Motor neuron (in vitro differentiated cells): ENCODE measurements at places on chromosomes 12 and 14. TPM values are rescaled to one million over a fixed set of nuclear protein-coding genes. Genes with fewer than 3 reads are reported as not detected.
A peak's percentile ranks its signal among the peaks of the same experiment; 100 is the strongest.

TMEM253 gene
- 0.73 and 2.5 TPM in 2 replicates for total RNA-seq

KLHL33 gene
- 0.08 and 0.18 TPM in 2 replicates for total RNA-seq

PLA2G1B gene
- not detected in 2 replicates for total RNA-seq

WNT1 gene
- not detected in 2 replicates for total RNA-seq

MMP14 gene
- total RNA-seq: 5.2 and 6.0 TPM in 2 replicates

POTEM gene
- not detected in 2 replicates for total RNA-seq

FKBP3 gene
- 126 and 128 TPM in 2 replicates for total RNA-seq

ETV6 gene
- total RNA-seq: 4.0 and 4.2 TPM in 2 replicates

MFAP5 gene
- not detected in 2 replicates for total RNA-seq

BEGAIN gene
- total RNA-seq: 12.7 and 16.0 TPM in 2 replicates

DNA sequence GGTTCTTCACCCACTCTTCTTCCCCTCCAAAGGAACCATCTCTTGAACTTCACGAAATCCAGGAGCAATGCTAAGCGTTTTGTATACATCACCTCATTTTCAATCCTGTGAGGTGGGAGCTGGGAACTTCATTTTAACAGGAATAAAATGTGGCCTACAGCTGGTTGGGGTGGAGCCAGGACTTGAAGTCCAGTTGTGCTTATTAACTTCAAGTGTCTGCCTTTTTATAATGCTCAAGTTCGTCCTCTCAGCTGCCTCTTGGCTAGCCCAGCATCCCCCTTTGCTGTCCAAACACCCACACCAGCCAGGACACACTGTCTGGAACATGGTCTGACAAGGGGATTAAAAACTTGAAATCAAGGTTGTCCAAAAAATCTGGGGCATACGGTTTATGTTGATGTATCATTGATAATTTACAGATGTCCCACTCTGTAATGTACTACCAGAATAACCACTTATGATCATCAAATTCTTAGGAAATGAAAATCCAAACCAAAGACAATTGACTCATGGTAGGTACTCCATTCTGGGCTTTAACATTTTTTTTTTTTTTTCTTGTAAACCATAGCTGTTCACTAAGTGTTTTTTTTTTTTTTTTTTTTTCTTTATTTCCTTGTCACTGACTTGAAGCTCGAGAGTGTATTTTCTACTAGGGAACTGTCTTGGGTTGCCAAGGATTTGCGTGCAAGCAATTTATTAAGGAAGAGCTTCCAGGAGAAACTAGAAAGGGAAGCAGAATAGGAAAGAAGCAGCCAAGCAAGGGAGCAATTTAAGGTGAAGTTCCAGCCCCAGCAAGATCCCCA, 252.3 kb downstream of the EFCAB11 start:
- ATAC-seq: no peak

DNA sequence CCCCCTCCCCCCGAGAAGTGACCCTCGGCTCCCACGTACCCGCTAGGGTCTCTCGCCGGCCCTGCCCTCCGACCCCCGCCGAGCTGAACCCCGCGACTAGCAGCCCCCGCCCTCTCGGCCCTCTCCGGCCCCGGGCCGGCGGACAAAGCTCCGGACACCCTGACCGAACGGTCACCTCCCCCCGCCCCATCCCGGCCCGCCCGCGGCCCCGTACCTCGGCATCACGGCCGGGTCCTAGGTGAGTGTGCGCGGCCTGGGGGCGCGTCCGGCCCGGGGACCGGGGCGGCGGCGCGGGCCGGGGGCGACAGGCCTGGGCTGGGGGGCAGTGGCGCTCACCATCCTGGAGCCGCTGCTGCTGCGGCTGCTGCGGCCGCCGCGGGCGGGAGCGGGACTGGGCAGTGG, at the start of gene FIGNL2:
Gene FIGNL2, minus strand, starts transcription at position 393 of the 402 bp plus-strand sequence. CDS start 26,305 bp downstream, outside the sequence.
- ATAC-seq: no peak

DNA sequence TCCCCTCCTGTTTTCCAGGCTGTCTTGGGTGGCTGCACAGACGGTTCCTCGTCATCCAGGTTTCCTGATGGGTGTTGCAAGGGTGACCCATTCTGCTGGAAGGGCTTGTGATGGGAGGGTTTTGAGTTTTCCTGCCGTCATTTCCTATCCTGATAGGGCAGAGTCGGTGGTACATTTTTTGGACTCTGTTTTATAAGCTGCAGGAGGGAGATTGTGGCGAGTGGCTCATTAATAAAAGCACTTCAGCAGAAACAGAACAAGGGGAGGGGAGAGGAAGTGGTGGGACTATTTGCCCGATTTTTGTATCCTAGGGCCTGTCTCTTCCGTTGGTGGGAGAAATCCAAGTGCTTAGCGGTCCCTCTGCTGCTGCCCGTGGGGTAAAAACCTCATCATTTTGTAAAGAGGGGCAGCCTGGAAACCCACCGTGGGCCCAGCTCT, 40.0 kb downstream of the TSPAN9 start:
- no peak for ATAC-seq

- no peak for ATAC-seq
Observed at GRCh38 chr12:91890742-91891141, 254.9 kb downstream of the BTG1 start.

- ATAC-seq: no peak
Observed at GRCh38 chr14:44372807-44373489, 134.1 kb downstream of the FSCB start.

DNA sequence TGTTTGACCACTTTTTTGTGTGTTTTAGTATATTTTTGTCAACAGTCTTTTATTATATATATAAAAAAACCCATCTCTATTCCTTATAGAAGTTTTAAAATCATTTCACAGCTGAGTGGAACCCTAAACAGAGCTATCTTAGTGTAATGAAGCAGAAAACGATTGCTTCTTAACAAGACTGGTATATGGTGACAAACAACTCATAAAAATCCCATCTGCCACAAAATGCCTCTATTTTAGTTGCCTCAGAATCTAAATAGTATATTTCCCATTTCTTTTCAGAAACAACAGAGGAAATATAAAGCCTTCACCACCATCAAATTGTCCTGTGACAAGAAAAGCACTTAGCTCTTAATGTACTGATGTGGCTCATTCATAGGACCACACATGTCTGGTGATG, 322.4 kb downstream of the ATP23 start:
- no peak for ATAC-seq

GRCh38 chr14:50101417-50101816, 15.0 kb downstream of the VCPKMT start:
- no peak for ATAC-seq

GRCh38 chr14:101155575-101155974, 252.1 kb upstream of the RTL1 start:
- ATAC-seq: no peak

DNA sequence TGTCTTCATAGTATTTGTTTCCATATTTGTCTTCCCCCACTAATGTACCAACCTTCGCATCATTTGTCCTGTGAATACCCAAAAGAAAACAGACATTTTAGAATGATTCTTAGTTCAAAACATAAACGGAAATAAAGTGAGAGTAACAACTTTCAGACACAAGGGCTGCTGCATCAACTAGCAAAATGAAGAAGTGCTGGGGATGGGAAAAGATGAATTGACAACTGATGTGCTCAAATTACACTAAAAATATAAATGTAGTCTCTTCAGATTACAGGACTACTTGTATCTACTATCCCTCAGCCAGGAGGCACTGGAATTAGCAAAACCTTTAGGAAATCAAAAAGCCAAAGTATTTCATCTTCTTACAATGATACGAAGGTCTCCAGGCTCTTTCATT, 743 bp downstream of the NDUFA12 start:
- ATAC-seq: no peak

DNA sequence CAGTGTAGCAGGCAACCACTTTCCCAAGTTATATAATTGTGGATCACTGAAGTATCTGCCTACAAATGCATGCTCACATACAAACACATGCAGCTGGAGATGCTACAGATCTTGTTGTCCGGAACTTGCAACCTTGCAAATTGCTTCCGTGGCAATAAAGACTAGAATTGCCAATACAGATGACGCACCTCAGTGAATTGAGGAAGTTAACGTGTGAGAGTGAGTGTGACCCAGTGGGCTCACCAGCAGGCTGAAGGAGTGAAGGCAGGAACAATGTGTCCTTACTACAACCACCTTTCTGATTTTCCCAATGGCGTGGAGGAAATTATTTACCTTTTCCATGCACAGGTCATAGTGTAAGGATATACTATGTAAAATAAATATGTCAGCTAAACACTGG, 89.4 kb upstream of the GRIP1 start:
- ATAC-seq: no peak

- no peak for ATAC-seq
Observed at GRCh38 chr12:74752215-74752614, 214.6 kb downstream of the ATXN7L3B start.

DNA sequence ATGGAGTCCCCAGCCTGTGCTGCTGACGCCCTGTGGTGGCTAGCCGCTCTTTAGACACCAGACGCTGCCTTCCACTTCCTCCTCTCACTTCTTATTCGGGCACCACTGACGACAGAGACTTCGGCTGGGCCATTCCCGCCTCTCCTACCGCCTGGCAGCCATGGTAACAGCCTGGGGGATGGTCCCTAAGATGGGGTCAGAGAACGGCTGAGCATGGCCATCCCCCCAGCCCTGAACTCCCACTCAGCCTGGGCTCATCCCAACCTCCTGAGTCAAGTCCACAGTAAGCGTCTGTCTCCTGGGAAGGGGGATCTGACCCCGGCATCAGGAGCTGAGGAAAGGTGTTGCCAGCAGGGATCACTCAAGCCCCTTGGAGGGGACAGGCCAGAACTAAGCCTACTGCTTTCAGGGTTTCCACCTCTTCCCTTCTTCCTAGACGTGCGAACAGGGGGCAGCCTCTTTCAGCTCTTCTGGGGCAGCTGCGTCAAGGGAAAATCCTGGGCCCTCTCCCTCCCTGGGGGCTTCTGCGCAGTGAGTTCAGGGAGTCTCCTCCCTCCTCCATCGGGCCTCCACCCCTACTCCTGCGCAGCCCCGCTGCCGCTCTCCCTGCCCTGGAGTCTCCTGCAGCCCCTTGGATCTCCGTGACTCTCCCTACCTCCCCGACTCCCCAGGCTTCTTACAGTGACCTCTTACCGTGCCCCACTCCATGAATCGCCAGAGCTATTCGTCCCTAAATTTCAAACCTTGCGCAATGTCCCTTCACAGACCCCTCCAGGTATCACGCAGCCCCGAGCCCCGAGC, 643 bp upstream of the TAMALIN start:
- no peak for ATAC-seq

DNA sequence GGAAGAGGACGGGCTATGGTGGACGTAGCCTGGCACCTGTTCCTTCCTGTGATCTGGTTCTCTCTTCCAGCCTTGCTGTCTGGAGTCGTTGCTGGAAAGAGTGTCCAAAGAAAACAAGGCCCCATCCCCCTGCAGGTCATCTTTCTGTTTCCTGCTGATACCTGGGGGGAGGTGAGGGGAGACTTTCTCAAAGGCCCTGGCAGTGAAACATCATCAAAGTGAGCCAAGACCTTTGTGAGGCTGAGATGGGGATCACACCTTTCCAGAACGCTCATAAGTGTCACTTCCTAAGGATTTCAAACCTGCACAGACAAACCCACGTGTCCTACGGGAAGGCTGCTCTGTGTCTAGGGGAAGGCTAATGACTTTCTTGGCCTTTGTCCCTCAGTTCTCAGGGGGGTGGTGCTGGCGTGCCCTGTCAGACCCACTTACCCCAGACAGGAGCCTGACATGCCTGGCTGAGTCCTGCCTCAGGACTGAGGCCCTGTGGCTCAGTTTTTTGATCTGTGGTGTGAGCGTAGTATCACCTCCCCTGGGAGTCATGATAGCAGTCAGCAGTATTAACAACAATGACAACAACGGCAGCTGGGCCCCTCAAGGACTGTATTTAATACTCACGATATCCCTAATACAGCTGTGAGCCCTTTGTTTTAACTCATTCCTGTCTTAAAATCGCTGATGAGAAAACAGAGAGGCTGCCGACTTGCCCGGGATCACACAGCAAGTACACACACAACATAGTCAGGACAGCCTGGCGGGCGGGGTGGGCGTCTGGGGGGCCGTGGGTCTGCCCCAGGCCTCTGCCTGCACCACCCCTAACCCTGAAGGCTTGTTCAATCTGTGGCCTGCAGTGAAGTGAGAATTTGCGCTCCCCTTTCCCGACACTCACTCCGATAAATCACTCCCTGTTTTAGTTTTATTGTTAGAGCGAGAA, 235.2 kb downstream of the SLC41A2 start:
- ATAC-seq: peak; percentile 67

DNA sequence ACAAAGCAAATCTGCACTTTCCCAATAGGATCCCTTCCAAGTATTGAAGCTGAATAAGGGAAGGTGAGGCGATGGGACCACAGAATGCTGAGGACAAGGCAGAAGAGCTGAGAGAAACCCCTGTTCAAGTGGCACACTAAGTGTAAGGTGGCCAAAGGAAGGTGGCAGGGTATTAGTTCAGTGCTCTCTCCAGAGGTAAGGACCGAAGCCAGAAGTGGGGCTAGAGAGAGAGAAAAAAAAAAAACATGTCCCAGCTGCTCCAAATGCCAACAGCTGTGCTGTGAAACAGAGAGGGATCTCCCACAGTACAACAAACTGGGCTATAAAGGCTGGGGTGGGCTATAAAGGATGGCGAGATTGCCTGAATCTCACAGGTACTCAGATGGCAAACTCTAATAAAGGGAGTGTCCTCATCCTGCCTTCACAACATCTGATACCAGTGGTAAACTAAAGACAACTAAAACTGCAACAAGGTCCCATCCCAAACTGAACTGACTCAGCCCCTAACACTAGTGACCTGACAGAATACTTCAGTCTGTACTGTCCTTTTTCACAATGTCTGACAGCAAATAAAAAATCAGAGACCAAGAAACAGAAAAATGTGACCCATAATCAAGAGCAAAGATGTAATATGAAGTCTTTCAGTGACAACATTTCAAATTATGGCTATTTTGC, 47.9 kb downstream of the CDK17 start:
- ATAC-seq: no peak

DNA sequence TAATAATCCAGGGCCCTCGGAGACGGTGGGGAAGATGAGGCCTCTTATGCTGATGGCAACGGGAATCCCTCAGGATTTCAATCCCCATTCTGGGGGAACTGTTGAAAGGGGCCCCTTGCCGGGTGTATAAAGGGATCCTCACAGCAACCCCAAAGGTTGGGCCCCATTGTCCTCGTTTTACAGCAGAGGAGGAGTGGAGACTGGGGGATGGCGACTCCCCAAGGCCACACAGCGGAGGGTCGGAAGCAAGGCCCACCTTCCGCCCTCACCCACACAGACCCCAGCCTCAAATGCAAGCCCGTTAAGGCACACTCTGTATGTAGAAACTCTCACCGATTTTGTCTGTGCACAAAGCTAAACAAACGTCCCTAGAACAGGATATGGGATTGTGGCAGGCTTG, 327.9 kb upstream of the DIO3 start:
- no peak for ATAC-seq

- ATAC-seq: no peak
Observed at GRCh38 chr12:14216405-14217294, 148.8 kb upstream of the ATF7IP start.

GRCh38 chr12:49549735-49550692, 11.2 kb downstream of the KCNH3 start:
- ATAC-seq: no peak

DNA sequence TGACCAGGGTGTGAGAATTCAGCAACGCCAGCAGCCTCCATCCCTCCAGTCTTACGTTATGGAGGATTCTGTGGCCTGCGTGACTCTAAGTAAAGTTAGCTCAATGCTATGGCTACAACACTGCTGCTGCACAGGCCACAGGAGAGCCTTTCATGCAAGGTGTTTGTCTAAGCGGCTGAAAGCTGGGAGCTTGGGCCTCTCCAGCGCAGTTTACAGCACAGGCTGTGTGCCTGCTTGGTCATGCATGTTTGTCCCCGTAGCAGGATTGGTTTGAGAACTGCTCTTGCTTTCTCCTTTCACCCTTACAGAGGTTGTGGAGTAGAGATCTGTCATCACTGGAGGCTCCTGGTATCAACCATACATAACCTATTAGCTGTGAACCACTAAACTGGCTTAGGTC, 113.1 kb upstream of the TMCC3 start:
- ATAC-seq: peak; percentile 19

- ATAC-seq: peak; percentile 86
Observed at GRCh38 chr14:91947475-91948184, at the start of gene FBLN5. TSS of gene FBLN5 (minus strand) at chr14:91947694. CDS start at chr14:91947229, 465 bp downstream.

- ATAC-seq: peak; percentile 23
Observed at GRCh38 chr14:90660865-90661570, 155.2 kb downstream of the TTC7B start.
